ENCODE measurements at places on chromosomes 13 and 19. TPM values are rescaled to one million over a fixed set of nuclear protein-coding genes. Genes with fewer than 3 reads are reported as not detected.

DNA sequence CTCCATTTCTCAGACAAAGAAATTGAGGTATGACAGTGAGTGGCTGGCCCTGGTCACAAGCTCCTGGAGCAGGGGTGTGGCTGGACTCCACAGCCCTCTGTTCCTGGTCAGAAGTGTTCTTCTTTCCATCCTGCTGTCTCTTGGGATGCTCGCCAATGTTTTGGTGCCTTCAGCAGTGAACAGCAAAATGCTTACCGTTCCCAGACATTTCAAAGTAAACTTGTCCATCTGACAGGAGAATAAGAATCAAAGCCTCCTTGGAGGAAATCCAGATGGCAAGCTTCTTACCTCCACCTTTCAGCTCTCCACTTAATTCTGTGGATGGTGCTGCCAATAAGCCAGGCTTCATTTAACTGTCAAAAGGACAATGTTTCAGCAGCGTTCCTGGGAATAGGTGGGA, 954.1 kb downstream of the UQCRFS1 start:
- H3K4me3 ChIP-seq: no peak overlapping the region
- no peak for DNase-seq
- no peaks in the 10 kb centered on the region for H3K36me3 ChIP-seq

GRCh38 chr13:21012841-21013681, 48.3 kb downstream of the LATS2 start:
- no peak overlapping the region for H3K27ac ChIP-seq
- peaks cover 29% of the 10 kb centered on the region for H3K4me1 ChIP-seq
- H3K36me3 ChIP-seq: no peaks in the 10 kb centered on the region
- H3K27me3 ChIP-seq: no peaks in the 10 kb centered on the region
- no peak overlapping the region for H3K4me3 ChIP-seq
- DNase-seq: no peak

- H3K36me3 ChIP-seq: no peaks in the 10 kb centered on the region
- no peaks in the 10 kb centered on the region for H3K27me3 ChIP-seq
- H3K4me3 ChIP-seq: no peak overlapping the region
- no peaks in the 10 kb centered on the region for H3K4me1 ChIP-seq
- H3K27ac ChIP-seq: no peak overlapping the region
Observed at GRCh38 chr13:36709136-36709890, 35.5 kb downstream of the SERTM1 start.

- no peaks in the 10 kb centered on the region for H3K4me1 ChIP-seq
- H3K27ac ChIP-seq: no peak overlapping the region
- H3K27me3 ChIP-seq: no peaks in the 10 kb centered on the region
- no peak for DNase-seq
- H3K4me3 ChIP-seq: no peak overlapping the region
Observed at GRCh38 chr13:67042556-67042955, 187.6 kb downstream of the PCDH9 start.

DNA sequence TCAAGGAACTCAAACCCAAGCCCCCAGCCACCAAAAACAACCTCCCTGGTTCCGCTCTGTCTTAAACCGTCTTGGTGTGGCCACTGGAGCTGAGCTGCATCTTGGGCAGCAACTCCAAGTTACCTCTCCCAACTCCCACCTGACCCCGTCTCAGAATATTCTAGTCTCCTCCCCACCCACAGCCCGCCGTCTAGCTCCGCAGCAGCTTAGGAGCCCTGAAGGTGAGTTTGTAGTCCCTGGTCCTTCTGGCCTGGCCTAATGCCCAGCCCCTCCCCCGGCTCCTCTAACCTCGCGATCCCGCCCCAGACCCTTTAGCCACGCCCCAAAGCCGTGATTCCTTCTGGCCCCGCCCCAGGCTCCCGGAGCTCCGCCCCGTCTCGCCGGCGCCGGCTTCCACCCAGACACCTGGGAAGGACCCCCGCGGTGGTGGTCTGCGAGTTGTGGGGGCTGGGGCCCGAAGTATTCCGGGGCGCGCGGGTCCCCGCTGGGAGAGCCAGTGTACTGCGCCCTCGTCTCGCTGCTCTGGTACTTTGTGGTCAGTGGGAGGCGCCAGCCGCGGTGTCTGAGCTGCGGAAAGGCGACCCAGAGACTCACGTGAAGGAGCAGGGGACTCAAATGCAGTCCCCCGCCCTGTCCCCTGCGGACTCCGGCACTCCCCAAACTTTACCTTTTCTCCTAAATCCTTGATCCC, 2.5 kb upstream of the LHB start:
- peak overlapping the region; percentile 72 for H3K27ac ChIP-seq
- H3K4me3 ChIP-seq: peak overlapping the region; percentile 51
- H3K36me3 ChIP-seq: no peaks in the 10 kb centered on the region
- DNase-seq: no peak

GRCh38 chr19:31304831-31305312, 44.4 kb downstream of the TSHZ3 start:
- H3K36me3 ChIP-seq: no peaks in the 10 kb centered on the region
- no peaks in the 10 kb centered on the region for H3K4me1 ChIP-seq
- no peak for DNase-seq

GRCh38 chr19:11506101-11506555, 489 bp upstream of the ZNF653 start:
- peaks cover 3% of the 10 kb centered on the region for H3K4me1 ChIP-seq
- DNase-seq: no peak

GRCh38 chr13:51222037-51222685, at the start of gene FAM124A:
FAM124A (plus strand) TSS chr13:51222398; CDS start chr13:51222502, 104 bp downstream.
- H3K27ac ChIP-seq: no peak within 1 kb of the TSS
- no peaks in the 10 kb centered on the region for H3K4me1 ChIP-seq
- H3K27me3 ChIP-seq: peaks cover 5% of the 10 kb centered on the region

GRCh38 chr13:109881347-109881725, 95.0 kb upstream of the IRS2 start:
- no peak overlapping the region for H3K27ac ChIP-seq
- no peak overlapping the region for H3K4me3 ChIP-seq
- no peaks in the 10 kb centered on the region for H3K4me1 ChIP-seq
- DNase-seq: no peak

GRCh38 chr19:9552536-9553274, 14.3 kb upstream of the ZNF426 start:
- no peak overlapping the region for H3K27ac ChIP-seq
- no peaks in the 10 kb centered on the region for H3K36me3 ChIP-seq
- no peaks in the 10 kb centered on the region for H3K27me3 ChIP-seq
- no peaks in the 10 kb centered on the region for H3K4me1 ChIP-seq
- DNase-seq: no peak

GRCh38 chr19:5948752-5949564, 29.0 kb downstream of the RANBP3 start:
- no peaks in the 10 kb centered on the region for H3K27me3 ChIP-seq
- peaks cover under 1% of the 10 kb centered on the region for H3K4me1 ChIP-seq
- no peaks in the 10 kb centered on the region for H3K36me3 ChIP-seq
- DNase-seq: no peak
- H3K27ac ChIP-seq: no peak overlapping the region

GRCh38 chr19:10201176-10201575, 6.4 kb upstream of the DNMT1 start:
- no peaks in the 10 kb centered on the region for H3K36me3 ChIP-seq
- DNase-seq: no peak
- no peak overlapping the region for H3K27ac ChIP-seq
- no peak overlapping the region for H3K4me3 ChIP-seq

DNA sequence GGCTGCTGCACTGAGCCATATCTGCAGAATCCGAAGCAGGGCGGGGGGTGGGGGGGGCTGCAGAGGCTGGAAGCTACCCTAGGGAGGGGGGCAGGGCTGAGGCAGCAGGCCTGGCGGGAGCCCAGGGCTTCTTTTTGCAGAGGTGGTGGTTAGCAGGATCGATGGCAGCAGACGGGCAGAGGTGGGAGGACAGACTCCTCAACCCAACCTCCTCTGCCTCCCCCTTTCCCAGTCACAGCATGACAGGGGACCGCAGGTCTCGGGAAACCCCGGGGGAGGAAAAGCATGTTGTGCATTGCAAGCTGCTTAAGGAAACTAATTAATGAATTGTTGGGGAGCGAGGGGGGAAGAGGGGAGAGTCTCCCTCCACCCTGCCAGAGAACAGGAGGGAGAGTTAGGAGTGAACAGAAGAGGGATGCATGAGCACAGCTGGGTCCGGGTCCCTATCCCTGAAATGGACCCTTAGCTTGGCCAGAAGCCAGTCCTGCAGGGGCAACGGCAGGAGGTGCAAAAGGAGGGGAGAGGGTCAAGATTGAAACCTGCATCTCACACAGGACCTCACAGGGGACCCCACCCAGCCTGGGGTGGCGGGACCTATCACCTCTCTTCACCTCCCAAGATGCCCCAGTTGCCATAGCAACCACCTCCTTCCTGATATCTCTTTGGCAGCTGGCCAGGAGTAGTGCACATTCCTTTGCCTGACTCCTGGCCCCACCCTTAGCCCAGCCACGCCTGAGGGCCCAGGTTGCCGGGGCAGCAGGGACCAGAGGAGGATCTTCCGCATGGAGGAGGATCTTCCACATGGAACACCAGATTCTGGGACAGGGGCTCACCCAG, 1.8 kb downstream of the FXYD7 start:
- no peaks in the 10 kb centered on the region for H3K36me3 ChIP-seq
- H3K4me3 ChIP-seq: no peak overlapping the region
- H3K4me1 ChIP-seq: peaks cover 13% of the 10 kb centered on the region
- DNase-seq: no peak
- peaks cover 19% of the 10 kb centered on the region for H3K27me3 ChIP-seq
- no peak overlapping the region for H3K27ac ChIP-seq

DNA sequence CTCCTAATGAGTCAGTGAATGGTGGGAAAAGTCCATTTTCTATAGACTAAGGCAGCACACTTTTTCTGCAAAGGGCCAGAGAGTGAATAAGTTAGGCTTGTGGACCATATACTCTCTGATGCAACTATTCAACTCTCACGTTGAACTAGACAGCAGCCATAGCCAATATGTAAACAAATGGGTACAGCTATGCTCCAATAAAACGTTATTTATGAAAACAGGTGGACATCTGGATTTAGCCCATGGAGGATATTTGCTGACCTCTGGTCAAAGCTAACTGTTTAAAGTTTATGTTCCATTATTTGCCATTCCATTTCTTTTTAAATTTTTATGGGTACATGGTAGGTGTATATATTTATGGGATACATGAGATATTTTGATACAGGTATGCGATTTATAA, 4.7 kb upstream of the CCDC169 start:
- DNase-seq: no peak
- no peak overlapping the region for H3K27ac ChIP-seq
- H3K27me3 ChIP-seq: no peaks in the 10 kb centered on the region

DNA sequence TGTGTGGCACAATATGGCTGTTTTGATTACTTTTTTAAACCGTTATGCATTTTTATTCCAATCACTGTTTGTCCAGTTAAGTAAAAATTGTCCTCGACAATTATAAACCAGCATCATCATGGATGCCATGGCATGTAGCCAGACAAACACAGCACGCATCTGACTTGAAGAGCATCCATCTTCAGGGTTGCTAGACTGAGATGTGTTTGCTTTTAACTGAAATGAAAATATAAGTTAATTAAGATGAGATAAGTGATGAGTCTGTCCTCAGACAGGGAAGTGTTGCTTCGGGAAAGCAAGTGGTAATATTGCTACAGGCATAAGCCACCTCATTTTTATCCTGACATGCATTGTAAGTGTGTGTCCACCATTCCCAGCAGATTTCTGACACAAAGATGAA, 92.8 kb upstream of the TPP2 start:
- DNase-seq: no peak
- H3K27ac ChIP-seq: no peak overlapping the region

DNA sequence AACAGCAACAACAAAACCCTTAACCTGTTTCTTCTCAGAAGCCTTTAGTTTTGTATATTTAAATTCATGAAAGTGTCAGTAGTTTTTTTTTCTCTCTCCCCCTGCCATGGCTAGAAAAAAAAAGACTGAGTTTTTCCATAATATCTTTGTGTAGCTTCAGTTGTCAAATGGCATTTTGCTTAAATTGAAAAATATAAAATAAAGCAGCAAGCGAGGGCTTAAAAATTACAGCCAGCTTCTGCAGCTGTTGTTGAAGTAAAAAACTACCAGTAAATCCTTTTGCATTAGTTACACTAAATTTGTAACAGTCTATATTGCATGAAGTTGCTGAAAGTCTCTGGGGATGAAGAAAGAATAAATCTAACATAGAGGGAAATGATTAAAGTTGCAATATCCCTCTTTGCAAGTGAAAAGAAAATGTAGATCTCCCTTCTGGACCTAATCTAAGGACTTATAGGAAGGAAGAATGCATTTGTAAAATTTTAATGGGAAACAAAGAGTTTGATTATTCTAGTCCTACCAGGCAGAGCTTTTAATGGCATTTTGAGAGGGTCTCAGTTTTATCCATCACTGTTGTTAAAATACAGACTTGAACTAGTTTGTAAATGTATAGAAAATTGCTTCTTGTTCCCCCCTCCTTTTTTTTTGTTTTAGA, 215.7 kb downstream of the ATP8A2 start:
- no peaks in the 10 kb centered on the region for H3K27me3 ChIP-seq
- no peak for DNase-seq
- H3K27ac ChIP-seq: no peak overlapping the region
- H3K4me3 ChIP-seq: no peak overlapping the region
- no peaks in the 10 kb centered on the region for H3K4me1 ChIP-seq

DNA sequence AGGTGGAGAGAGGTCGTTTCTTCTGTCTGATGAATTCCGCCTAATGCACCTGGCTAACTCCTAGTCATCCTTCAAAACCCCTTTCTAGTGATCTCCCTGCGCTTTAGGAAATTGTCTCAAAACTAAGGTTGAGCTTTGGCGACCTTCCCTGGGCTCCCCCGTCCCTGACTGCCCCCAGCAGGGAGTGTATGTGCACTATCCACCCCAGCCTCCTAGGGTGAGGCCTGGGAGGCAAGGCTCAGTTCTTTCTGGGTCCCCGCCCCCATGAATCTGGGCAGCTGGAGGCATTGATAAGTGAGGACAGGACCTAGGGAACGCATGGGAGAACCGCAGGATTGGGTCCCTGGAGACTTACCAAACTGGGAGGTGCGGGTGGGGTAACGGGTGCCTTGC, 378 bp downstream of the TLE6 start:
- peak overlapping the region; percentile 72 for H3K27ac ChIP-seq
- H3K4me1 ChIP-seq: peaks cover 12% of the 10 kb centered on the region
- peak overlapping the region; percentile 56 for H3K4me3 ChIP-seq
- H3K27me3 ChIP-seq: no peaks in the 10 kb centered on the region
- H3K36me3 ChIP-seq: no peaks in the 10 kb centered on the region

DNA sequence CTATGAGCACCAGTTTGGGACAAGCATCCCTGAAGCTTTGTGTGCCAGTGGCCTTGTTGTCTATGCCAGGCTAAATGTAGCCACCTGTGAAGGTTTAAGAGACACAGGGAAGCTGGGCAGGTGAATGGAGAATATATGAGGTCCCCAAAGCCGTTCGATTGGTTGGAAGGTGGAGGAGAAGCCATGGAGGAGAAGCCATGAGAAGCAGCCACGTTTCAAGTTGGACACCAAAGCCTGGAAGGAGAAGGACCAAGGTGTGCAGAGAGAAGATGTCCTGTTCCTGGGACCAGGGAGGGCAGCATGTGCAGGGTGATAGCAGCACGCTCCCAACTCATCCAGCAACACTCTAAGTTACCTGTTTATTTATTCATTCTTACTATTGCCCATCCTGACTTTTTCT, 432.3 kb upstream of the TSHZ3 start:
- H3K36me3 ChIP-seq: no peaks in the 10 kb centered on the region
- H3K4me1 ChIP-seq: no peaks in the 10 kb centered on the region
- no peak for DNase-seq
- H3K4me3 ChIP-seq: no peak overlapping the region

- no peaks in the 10 kb centered on the region for H3K4me1 ChIP-seq
- no peak for DNase-seq
- no peak overlapping the region for H3K27ac ChIP-seq
- H3K36me3 ChIP-seq: no peaks in the 10 kb centered on the region
- peaks cover 22% of the 10 kb centered on the region for H3K27me3 ChIP-seq
Observed at GRCh38 chr19:29467824-29468401, 57.9 kb upstream of the VSTM2B start.

The TGFB1 gene
- 42.6 TPM for total RNA-seq

The CCDC159 gene
- 46.6 TPM for total RNA-seq

The ZNF614 gene
- total RNA-seq: 4.1 TPM

The FBXO17 gene
- 411 TPM for total RNA-seq

The LCP1 gene
- total RNA-seq: 1.5 TPM
